ENCODE measurements at places on chromosomes 2 and 18.
A peak's percentile ranks its signal among the peaks of the same experiment; 100 is the strongest.

DNA sequence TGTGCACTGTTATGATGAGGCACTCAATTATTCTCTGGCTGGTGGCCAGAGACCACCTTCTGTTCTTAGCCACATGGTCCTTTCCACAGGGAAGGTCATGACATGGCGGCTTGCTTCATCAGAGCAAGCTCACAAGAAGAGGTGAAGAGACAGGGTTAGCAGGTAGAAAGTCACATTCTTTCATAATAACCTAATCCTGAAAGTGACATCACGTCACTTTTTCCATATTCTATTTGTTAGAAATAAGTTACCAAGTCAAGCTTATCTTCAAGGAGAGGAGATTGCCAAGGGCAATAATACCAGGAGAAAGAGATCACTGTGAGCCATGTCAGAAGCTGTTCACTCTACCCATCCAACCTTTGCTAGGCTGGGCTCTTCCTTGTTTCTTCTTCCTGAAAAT lies 139.4 kb downstream of the OSR1 start:
- no peak for DNase-seq

- no peak for DNase-seq
These were observed 130.4 kb upstream of the CYP26B1 start for GRCh38 chr2:72278046-72278445.

GRCh38 chr2:237344942-237345341 lies 69.0 kb downstream of the COL6A3 start:
- no peak for DNase-seq

DNA sequence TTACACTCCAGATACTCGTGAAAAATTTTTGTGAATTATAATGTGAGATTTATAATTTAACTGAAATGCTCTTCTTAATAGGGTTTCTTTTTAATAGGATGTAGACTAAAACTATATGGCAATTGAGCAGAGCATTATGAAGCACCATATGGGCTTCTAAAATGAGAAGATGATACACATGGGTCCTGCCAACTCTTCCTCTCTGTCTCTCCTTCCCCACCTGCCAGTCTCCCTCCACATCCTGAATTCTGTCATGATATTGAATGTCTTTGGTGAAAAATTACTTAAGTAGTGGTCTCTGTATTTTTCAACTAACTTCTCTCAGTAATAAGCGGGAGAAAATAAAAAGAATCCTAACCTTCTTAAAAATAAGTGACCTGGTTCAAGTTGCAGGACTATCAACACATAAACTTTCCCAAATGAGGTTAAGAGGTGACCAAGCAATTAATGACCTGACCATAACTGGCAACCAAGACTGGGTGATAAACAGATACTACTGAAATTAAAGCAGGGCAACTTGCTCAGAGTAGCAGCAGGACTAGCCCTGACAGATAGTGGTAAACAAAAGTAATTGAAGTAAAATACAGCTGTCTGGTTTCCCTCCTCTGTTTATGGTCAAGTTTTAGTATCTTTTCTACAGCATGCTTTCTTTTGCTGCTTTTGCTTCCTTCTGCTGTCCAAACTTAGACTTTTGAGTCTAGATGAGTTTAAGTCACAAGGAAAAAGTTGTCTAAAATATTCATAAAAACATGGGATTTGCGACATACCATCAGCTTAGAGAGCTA lies 117.1 kb upstream of the PDE1A start:
- no peak for DNase-seq

- DNase-seq, result no peak
These were observed 146.3 kb downstream of the GCA start for GRCh38 chr2:162490052-162490717.

DNA sequence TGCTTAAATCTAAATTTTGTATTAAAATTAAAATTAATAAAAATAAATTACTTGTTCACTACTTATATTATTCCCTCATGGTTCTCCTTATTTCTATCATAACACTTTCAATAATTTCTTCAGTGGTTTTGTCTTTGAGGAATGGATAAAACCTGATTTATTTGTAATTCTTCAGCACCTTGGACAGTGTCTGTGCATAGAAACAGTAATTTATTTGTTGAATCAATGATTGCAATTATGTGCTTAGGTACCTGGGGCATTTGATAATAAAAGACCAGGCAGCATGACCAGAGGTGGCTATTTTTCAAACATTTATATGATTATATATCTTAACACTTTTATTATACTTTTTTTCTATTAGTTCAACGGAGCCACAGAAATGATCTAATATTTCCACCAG lies 1062.7 kb downstream of the DSC3 start:
- no peak for DNase-seq

GRCh38 chr2:203122317-203122986 lies 107.8 kb downstream of the NBEAL1 start:
- DNase-seq, result no peak

- DNase-seq, result no peak
These were observed 71.9 kb upstream of the NRP2 start for GRCh38 chr2:205610437-205610836.

DNA sequence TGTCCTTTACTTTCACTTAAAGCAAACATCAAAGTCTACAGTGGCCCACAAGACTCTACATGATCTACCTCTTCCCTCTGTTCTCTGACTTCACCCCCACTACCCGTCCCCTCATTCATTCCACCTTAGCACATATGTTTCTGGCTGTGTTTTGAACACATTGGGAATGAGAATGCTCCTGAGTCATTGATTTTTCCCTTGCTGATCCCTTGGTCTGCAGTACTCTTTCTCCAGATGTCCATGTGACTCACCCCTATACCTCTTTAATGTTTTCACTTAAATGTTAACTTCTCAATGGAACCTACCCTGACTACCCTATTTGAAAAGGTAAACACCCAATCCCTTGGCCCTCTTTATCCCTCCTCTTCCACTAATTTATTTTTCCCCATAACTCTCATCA lies 30.7 kb upstream of the FRZB start:
- DNase-seq, result no peak

- DNase-seq, result no peak
These were observed 104.4 kb upstream of the MAPRE2 start for GRCh38 chr18:34936772-34937171.

GRCh38 chr2:231648579-231649174 lies 56.0 kb downstream of the TEX44 start:
- peak; percentile 25 for DNase-seq

- no peak for DNase-seq
These were observed 182.4 kb downstream of the NEDD4L start for GRCh38 chr18:58226429-58226828.

DNA sequence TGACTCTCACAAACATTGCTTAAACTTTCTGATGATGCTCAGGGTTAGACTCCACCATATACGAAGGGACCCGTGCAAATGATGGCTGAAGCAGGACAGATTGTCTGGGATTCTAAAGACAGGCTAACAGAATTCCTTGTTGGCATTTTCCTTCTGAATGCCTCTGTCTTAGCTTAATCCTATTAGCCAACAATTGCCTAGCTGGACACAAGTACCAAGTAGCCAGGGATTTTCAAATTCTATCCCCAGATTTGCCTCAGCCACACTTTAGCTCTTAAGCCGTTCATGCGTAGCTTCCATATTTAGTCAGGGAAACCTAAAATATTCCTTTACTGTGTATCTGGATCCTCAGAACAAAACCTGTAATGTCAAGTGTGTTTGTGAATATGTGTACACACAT lies 40.0 kb downstream of the COL4A3 start:
- no peak for DNase-seq

- no peak for DNase-seq
These were observed 777 bp downstream of the HAAO start for GRCh38 chr2:42791606-42792005.

DNA sequence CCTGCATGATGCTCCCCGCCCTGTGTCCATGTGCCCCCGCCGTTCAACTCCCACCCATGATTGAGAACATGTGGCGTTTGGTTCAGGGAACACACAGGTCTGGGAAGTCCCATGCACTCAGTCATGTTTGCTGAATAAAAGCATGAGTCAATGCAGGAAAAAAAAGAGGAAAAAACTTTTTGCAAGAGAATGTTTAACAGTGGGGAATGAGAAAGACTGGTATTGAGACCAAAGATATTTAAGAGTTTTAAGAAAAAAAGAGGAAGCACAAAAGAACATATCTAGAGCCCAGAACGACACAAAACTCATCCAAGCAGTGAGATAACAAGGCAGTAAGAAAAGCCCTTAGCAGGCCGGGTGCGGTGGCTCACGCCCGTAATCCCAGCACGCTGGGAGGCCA lies 279.2 kb upstream of the THSD7B start:
- DNase-seq, result no peak

DNA sequence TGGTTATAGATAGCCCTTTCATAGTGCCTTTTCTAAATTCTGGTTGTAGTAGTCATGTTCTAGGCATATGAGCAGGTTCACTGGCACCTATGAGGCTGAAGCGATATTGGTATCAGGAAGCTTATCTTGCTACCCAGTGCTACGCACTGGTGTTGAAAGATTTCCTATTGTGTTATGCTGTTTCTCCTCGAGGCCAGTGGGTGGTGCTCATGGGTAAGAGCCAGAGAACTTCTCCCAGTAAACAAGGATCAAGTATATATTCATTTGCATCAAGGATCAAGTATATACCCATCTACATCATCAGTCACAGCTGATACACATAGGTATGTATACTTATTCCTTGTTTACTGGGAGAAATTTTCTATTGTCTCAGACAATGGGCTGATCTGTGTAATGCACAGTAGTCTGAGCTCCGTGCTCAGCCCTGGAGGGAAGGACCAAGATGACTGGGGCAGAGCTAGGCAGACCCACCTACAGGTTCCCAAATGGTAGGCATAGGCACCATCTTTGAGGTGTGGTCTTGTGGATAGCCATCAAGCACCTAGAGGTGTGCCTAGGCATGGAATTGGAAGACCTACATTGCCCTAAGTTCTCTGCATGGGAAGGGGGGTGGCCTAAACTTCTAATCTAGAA lies 101.2 kb upstream of the GALNT13 start:
- DNase-seq, result no peak

DNA sequence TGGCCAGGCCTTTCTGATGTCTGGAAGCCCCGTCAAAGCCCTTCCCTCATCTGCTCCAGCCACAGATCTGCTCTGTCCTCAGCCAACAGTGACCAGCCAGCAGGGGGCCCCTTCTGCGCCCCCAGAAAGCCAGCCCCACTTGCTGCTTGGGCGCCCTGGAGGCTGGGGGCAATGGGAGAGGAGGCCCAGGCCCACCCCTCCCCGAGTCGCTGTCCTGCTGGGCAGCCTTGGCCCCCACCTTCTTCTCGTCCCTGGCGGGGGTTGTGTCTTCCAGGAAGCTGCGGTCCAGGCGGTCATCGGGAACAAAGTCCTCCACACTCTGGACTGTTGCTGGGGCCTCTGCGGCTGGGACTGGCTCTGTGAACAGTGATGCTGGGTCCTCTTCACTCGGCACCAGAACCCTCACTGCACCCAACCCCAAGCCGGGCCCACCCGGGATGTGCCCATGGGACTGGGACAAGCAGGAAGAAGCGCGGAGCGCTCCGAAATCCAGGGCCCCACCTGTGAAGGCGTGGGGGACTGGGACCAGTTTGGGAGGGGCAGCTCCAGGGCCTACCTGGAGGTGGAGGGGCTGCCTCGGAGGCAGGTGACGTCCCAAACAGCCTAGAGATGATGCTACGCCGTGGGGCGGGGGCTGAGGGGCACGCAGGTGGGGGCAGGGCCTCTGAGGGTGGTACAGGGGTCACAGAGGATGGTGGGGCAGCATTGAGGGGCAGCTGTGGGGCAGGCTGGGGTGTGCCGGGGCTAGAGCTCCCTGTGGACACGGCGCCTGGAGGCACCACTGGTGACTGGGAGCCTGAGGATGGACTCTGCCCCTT lies 257.6 kb downstream of the ANKRD30B start:
- DNase-seq, result no peak

DNA sequence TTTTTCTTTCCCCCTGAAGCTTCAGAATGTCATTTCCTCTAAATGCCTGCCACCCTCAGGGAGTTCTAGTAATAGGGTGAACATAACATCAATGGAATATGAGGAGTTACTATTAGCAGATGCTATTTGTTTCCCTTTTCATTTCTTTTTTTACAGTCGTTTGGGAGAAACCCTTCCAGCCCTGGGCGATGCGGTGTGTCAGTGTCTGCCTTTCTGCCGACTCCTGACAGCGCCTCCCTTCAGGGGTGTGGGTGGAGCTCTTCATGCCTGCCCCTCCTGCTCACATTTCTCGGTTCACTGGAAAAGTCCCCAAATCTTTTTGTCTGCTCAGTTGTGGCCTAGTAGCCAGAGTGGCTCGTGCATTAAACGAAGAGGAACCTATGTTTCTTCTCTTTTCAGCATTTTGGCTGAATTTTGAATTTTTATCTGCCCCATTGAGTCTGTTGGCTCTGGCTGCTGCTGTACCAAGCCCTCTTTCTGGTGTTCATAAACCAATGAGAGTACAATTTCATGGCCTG lies 72.3 kb downstream of the FMNL2 start:
- no peak for DNase-seq

GRCh38 chr2:218394298-218395089 lies 5.2 kb upstream of the CTDSP1 start:
- DNase-seq, result no peak

GRCh38 chr2:42138163-42139015 lies 30.8 kb upstream of the EML4 start:
- DNase-seq, result no peak

DNA sequence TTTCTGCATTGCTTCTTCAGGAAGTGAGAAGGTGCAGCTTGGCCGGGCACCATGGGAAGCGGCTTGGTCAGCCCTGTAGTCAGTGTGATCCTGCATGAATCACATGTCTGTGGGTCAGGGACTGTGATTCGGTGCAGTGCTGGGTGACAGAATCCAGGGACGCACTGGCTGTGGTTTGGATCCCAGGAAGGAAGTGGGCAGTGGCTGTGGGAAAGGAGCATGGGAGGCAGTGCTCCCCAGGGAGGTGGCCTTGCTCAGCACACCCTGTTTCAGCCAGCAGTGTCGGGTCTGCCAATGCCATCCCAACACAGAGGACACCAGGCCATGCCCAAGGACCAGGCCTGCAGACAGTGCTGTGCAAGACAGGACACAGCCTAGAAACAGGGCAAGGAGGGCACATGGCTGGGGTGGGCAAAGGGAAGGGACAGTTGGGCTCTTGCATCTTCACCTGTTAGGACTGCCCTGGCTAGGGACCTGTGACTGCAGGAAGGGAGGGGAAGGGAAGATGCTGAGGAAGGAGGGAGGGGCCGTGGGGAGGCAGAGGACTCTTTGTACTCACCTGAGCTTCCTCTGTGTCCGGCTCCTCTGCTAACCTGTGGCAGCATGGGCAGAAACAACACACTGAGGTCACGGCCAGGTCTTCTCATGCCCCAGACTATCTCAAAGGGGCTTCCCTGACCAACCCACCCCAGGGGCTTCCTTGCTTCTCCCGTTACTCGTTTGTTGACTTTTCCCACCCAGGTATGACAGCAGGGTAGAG lies 37.2 kb upstream of the DNMT3A start:
- no peak for DNase-seq

GRCh38 chr18:40555914-40556313 lies 1399.1 kb upstream of the PIK3C3 start:
- no peak for DNase-seq

GRCh38 chr2:223273995-223274394 lies 222.0 kb downstream of the KCNE4 start:
- DNase-seq, result no peak
